ENCODE measurements at places on chromosomes 4 and X.

DNA sequence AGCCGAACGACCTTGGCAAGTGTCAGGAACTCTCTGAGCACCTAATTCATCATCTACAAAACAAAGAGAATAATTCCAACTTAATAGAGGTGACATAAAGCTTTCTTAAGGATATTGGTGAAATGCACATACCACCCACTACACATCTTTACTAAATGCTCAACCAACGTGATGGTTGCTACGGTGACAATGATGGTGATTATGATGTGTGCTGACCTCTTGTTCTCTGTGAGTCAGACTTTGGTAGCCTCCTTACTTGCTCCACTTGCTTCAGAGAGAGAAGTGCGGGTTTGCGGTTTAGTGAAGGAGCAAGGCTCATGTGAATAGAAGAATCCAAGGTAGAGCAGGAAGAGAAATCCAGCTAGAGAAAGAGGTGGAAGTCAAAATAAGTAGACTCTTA is 52.8 kb upstream of the CLNK start:
- DNase-seq: no peak

GRCh38 chrX:12583543-12583942 is 207.7 kb upstream of the PRPS2 start:
- DNase-seq: no peak

DNA sequence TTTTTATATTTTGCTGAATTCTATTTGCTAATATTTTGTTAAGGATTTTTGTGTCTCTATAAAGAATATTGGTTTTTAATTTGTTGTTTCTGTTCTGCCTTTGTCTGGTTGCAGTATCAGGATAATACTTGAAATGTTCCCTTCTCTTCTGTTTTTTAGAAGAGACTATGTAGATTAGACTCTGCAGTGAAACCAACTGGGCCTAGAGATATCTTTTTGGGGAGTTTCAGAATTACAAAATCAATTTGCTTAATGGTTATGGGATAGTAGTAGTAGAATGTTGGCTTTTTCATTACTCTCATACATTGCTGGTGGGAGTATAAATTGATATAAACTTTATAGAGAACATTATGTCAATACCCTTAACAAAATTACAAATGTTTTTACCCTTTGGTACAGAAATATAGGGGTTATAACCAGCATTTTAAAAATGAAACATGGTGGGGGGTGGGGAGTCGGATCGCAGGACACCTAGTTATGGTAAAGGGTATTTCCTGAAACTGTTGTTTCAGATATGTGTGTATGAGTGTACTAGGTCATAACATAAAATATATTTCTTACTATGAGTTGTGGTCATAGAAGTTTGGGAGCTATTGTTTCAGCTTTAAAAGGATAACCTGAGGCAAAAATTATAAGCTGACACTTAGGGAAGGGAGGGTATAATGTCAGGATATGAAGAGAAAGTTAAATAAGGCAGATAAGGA is 29.0 kb downstream of the CLOCK start:
- no peak for DNase-seq

DNA sequence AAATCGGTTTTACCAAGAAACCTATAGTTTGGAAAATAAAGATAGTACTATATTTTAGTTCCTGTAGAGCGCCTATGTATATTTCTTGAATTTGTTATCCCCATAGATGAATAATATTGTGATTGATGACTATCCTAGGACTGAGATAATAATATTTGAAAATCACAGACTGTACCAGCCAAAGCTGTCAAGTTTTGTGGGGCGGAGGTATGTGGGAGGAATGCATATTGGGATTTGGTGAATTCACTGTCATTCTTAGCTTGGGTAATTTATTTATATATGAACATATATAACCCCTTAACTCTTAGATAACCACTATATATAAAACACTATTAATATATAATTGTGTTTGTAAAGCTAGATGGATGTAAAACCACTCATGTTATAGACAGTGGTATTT is 205.5 kb upstream of the ARSJ start:
- no peak for DNase-seq

DNA sequence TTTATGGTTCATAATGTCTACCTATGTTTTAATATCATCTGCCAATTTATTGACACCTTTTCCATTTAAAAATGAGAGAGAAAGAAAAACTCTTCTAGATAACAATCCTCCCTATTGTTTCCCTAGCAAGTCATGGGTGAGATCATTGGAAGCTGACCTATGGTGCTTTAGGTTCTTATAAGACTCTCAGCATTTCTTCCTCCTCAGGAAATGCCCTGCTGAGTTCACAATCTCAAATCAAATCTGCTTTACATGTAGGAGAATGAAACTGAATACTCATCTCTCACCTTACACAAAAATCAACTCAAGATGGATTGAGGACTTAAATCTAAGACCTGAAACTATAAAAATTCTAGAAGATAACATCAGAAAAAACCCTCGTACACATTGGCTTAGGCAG is 267.4 kb downstream of the RAPGEF2 start:
- DNase-seq: no peak

- DNase-seq: no peak
Observed at GRCh38 chr4:185515248-185515647, 20.1 kb downstream of the PDLIM3 start.

- DNase-seq: no peak
Observed at GRCh38 chr4:75821966-75822365, 80.3 kb downstream of the PPEF2 start.

DNA sequence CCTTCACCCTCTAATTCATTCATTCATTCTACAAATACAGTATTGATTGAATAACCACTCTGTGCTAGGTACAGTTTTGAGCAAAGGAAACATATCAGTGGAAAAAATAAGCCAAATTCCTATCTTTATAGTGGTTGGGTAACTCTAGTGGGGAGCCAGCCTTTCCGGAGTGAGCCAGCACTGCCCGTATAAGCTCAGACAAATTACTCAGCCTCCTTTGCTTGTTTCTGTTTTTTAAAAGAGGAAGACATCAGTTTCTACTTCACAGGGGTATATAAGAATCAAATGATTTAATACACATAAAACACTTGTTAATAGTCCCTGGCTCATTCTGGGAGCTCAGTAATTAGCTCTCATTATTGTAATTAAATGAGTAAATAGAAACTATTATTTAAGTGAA is 238.2 kb upstream of the MAD2L1 start:
- no peak for DNase-seq

DNA sequence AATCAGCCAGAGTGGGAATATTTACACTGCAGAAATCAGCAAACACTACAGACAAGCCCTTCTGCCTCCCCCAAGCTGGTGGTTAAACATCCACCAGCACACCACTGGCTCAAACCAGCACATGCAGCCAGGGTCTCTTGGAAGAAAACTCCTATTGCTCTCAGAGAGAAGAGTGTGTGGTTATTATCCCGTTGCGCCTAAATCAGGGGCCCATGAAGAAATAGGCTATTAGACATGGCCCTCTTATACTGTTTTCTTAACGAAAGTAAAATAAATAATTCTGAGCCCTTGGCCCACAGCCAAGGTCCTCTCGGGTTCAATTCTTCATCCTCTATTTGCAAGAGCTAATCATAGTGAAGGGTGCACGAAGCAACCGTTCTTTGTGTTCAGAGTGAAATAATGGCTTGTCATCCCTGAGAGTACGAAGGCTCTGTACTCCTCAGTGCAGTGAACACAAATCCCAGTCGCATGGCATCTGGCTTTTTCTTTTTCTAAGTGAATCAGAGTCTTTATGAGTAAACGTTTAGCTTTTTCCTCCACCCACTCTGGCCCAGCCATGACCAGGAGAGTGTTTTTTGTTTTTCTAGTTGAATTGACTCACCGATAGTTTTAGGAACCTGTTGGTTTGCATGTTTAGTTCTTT is 33.4 kb upstream of the RBM47 start:
- DNase-seq: no peak

DNA sequence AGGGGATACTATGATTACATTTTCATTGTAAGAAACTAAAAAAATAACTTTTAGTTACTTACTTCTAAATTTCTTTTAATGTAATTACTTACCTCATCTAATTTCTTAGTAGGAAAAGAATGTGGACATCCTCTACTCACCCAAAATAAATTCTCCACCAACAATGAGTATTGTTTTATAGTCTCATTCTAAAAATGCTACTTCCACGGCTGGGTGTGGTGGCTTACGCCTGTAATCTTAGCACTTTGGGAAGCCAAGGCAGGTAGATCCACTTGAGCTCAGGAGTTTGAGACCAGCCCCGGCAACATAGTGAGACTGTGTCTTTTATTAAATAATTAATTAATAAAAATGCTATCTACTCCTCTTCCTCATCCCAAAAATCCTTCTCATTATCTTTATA is 99.8 kb downstream of the PPA2 start:
- no peak for DNase-seq

GRCh38 chr4:166839615-166840251 is 394.6 kb downstream of the SPOCK3 start:
- no peak for DNase-seq

DNA sequence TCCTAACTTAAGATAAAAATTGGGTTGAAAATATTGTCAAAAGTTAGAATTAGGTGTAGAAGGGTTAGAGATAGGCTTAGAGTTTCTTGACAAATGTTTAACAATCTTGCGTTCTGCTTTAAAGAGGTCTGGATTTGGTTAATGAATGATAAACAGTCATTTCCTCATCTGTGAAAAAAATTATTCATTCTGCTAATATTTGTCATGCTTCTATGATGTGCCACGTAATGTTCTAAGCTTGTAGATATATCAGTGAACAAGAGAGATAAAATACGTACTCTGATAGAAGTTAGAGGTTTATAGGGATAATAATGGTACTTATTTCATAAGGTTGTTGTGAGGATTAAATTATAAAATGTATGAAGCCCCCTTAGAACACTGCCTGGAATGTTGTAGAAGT is 443.0 kb upstream of the GALNT7 start:
- no peak for DNase-seq

DNA sequence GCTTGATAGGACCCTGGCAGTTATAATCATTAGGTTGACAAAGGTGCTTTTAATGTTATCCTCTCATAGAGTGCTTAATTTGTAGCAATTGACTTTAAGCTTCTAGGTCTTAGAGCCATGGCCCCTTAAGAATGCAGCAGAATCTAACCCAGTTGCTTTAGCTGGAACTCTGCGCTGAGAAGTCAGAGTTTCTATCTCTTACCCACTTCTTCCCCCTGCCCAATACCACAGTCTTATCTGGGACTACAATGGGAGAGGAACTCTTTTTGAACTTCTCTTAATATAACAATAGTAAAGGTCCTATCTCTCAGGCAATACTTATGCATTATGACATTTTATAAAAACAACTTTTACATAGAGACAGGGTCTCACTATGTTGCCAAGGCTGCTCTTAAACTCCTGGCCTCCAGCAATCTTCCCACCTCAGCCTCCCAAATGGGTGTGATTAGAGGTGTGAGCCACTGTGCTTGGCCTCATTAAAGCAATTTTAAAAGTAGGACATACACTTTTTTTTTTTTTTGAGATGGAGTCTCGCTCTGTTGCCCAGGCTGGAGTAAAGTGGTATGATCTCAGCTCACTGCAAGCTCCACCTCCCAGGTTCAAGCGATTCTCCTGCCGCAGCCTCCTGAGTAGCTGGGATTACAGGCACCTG is 1.8 kb downstream of the TLR10 start:
- no peak for DNase-seq

DNA sequence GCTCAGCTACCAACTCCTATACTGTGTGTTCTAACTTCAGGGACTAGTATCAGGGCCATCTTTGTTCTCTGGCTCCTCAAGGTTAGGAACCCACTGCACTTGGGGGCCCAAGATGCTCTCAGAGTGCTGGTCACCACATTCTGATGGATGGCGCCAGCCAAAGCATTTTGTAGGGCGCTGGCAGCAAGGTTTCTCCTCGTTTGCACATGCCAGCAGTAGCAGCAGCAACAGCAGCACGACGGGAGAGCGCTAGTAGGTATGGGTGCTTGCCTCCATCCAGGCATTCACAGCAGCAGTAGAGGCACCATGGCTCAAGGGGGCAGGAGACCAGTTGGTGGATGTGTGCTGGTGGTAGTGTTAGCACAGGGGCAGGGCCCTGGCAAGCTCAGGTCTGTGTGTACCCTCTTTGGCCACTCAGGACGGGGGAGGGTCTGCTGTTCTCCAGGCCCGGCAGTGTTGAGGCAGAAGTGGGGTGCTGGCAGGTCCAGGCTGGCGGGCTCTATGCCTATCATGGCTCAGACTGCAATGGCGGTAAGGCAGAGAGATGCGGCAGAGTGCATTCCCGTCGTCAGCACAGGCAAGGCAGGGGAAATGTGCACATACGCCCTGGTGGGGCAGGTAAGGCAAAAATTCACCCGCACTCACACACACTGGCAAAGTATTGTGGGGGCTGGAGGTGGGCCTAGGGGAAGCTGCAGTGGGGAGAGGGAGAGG is 56.6 kb downstream of the SERPINA7 start:
- DNase-seq: no peak

DNA sequence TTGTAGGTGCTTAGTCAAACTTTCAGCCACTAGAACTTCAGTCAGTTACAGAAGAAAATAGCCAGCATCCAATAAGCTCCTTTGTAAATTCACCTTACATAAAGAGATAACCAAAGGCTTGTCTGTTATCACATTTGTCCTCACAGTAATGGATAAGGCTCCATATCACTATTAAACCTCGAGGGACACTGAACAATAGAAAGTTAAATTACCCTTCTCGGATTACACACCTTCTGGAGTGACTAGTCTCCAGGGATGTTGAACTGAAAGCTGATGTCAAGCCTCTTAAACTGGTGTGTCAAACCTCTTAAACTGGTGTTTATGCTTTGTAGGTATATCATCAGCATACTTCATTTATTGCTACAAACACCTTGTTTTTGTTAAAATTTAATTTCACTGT is 639.0 kb downstream of the CENPC start:
- no peak for DNase-seq

DNA sequence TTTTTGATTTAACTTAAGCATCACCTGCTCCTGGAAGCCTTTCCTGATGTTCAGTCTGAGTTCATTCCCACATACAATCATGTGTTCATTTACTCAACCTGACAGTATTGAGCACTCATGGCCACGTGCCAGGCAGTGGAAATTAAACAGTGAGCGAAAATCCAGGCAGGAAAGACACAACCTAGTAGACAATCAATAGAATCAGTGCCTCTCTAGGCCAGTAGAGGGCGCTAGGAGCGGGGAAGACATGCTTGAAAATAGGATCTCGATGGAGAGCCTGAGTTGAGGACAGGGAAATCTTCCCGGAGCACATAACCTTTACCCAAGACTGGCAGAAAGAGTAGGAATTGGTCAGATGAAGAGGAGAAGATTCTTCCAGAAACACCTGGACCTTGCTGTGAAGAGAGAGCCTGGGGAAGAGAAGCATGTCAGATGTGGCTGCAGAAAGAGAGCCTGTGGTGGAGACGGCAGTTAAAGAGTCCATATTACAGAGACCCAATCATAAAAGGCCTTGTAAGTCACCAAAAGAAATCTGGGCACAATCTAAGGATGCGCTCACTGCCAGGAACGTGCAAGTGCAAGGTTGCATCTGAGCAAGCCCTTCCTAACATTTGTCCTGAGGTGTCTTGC is 103.5 kb downstream of the LDB2 start:
- DNase-seq: peak; percentile 13

- no peak for DNase-seq
Observed at GRCh38 chr4:3249711-3250437, 915 bp downstream of the MSANTD1 start.

GRCh38 chr4:66852843-66853242 is 692.5 kb downstream of the CENPC start:
- DNase-seq: no peak
